ENCODE measurements at places on chromosomes 6 and 20. TPM values are rescaled to one million over a fixed set of nuclear protein-coding genes. Genes with fewer than 3 reads are reported as not detected.

The TBXT gene
- not detected for total RNA-seq

The CTCFL gene
- 0.04 TPM for total RNA-seq

The SMOC2 gene
- not detected for total RNA-seq

The SNAI1 gene
- total RNA-seq, result 7.4 TPM

The CLPSL1 gene
- not detected for total RNA-seq

The RNF217 gene
- 6.8 TPM for total RNA-seq

The HCK gene
- total RNA-seq, result 0.06 TPM

The IMPG1 gene
- total RNA-seq, result not detected

The C6orf52 gene
- total RNA-seq, result 1.7 TPM

The NPBWR2 gene
- not detected for total RNA-seq

The MYBL2 gene
- 84.8 TPM for total RNA-seq

The GID8 gene
- 20.6 TPM for total RNA-seq

The LGSN gene
- total RNA-seq, result 1.9 TPM

The OR2J2 gene
- not detected for total RNA-seq

The SLC17A3 gene
- total RNA-seq, result 0.86 TPM

The HLA-DQB1 gene
- total RNA-seq, result not detected

The MEP1A gene
- total RNA-seq, result not detected

The CST2 gene
- total RNA-seq, result 1.6 TPM
